Stimulated activated CD8-positive, alpha-beta memory T cell treated with anti-CD3 and anti-CD28 coated beads, Interleukin-7, amount 100 ng/mL, for 48 hours (primary cell): ENCODE measurements at places on chromosomes 3 and 15.

DNA sequence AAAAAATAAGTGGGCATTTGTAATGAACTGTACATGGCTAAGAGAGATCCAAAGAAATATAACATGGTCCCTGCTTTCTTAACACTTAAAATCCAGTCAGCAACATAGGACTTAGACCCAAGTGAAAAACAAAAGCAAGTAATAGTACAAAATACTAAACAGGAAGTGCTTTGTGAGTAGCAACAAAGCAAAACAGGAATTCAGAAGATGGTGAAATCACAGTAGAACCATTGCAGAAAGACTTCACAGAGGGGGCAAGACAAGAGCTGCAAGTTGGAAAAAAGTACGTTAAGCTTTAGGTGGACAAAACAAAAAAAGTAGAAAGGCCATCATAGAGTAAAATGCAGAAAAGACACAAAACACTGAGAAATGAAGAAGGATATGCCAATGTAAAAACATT, 116.0 kb downstream of the TBC1D5 start:
- DNase-seq, result no peak

GRCh38 chr3:46942481-46943236, 33.9 kb downstream of the CCDC12 start:
- no peak for DNase-seq

- DNase-seq, result no peak
Observed at GRCh38 chr3:109442531-109442930, 105.2 kb upstream of the DPPA4 start.

DNA sequence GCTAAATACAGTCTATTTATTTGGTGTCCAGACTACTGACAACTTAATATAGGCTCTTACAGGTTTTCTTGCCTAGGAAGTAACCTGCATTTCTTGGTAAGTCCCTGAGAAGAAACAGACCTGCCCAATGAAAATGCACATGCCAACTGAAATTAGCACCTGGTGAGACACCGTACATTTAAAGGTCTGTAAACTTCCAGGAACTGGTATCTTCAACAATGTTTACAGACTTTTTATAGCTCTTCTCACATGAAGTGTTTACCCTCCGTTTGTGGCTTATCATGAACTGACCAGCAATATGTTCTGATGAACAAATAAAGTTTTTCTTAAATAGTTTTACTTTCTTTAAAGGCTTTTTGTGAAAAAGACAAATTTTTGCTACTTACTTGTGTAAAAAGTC, 93.3 kb downstream of the PCCB start:
- DNase-seq, result no peak

- DNase-seq, result no peak
Observed at GRCh38 chr3:156818273-156818651, 7.9 kb upstream of the LEKR1 start.

GRCh38 chr3:112121577-112122547, 11.2 kb downstream of the GCSAM start:
- no peak for DNase-seq

DNA sequence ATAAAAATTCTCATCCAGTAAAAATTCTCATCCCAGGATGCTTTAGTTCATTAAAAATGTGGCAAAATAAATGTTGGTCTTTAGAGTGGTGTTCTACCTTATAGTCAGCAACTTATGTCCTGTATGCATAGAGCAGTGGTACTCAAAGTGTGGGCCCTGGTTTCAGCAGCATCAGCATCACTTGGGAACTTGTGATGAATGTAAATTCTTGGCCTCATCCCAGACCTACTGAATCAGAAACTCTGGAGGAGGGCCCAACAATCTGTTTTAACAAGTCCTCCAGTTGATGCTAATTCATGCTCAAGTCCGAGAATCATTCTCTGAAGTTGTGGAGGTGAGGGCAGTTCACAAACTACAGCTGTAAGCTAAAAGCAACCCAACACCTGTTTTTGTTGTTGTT, 307.3 kb upstream of the SATB1 start:
- no peak for DNase-seq

DNA sequence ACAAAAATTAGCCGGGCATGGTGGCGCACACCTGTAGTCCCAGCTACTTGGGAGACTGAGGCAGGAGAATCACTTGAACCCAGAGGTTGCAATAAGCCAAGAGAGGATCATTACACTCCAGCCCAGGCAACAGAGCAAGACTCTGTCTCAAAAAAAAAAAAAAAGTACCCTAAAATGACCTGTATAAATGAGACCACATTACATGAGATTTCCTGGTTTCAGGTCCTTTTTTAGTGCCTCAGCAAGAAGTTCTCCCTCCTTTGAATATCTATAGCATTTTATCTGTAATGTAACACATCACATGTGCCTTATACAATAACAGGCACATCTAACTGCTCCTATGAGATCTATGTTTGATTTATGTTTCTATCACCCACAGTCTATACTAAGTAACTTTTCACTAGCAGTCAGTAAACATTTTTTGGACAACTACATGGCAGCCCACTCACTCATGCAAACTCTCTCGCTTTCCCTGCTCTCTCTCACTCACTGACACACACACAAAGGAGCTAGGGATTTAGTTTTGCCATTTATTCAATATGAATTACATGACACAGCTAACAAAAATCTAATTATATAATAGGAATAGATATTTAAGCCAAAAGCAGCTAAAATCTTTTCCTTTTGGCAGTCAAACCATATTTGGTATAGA, 34.1 kb downstream of the ADAM10 start:
- no peak for DNase-seq

DNA sequence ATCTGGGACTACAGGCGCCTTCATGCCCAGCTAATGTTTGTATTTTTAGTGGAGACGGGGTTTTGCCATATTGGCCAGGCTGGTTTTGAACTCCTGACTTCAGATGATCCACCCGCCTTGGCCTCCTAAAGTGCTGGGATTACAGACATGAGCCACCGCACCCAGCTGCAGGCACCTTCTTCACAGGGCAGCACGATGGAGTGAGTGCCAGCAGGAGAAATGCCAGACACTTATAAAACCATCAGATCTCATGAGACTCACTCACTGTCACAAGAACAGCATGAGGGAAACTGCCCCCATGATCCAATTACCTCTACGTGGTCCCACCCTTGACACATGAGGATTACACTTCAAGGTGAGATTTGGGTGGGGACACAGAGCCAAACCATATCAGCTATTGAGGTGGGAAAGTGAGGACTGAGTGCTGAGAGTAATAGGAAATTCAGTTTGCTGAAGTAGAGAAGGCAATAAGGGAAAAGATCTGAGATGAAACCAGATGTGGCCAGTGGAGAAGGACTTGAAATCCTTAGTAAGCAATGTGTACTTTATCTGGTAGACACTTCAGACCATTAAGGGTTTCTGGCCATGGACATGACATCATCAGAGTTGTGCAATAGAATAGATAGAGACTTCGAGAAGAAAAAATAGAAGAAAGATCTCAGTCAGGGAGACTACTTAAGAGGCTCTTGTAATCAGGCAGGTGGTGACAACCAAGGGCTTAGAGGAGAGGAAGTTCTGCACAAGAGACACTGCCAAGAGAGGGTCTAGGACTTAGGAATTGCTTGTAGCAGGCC, 18.1 kb upstream of the ATP13A5 start:
- no peak for DNase-seq

GRCh38 chr3:117987256-117987655, 1047.4 kb downstream of the IGSF11 start:
- DNase-seq, result no peak

DNA sequence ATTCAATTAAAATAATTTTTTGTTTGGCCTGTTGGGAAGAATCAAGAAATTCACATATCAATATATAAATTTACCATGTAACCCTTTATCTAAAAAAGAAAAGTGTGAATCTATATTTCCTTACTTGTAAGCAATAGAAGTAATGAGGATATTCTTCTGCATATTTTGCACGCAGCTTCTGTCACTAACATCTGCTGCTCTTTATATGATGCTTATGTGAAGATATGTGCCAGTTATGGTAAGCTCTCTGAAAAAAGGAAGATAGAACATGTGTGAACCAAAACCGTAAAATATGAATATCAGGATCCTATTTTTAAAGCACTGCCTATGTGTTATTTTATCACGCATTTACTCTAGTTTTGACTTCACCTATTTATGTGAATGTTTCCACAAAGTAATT, 96.4 kb upstream of the ATP11B start:
- DNase-seq, result no peak

- no peak for DNase-seq
Observed at GRCh38 chr3:55545995-55546394, 58.9 kb upstream of the WNT5A start.

DNA sequence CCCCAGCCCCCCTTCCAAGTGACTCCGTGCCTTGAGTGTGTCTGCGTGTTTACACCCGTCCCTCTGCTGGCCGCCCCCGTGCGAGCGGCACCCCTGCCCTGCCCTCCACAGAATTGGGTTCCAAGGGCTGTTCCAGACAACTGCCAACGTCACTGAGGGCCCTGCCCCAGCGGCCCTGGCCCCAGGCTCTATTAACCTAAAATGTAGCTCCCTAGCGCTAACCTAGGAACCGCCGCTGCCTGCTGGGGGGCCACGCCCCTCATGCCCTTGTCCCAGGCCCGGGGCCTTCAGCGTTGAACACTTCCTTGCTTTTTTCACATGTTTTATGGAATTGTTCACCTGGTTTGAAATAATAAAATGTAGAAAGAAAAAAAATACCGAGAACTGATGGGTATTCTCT, 10.0 kb upstream of the SEMA3B start:
- no peak for DNase-seq

GRCh38 chr15:63434576-63435186, 53.0 kb upstream of the CA12 start:
- no peak for DNase-seq
